ENCODE measurements at places on chromosomes 3 and 15.

DNA sequence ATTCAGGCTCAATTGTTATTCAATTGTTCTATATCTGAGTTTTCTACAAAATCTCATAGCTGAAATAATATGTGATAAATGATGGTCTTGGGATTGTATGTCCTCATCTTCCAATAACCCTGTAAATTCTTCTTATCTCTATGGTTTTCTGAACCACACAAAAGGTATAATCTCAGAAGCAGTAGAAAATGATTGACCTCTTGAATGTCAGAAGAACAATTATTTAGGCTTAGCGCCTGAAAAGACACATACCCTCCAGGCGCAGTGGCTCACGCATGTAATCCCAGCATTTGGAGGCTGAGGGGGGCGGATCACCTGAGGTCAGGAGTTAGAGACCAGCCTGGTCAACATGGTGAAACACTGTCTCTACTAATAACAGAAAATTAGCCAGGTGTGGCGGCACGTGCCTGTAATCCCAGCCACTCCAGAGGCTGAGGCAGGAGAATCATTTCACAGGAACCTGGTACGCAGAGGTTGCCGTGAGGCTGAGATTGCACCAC, 288.0 kb upstream of the TBC1D5 start:
- no peak for DNase-seq

DNA sequence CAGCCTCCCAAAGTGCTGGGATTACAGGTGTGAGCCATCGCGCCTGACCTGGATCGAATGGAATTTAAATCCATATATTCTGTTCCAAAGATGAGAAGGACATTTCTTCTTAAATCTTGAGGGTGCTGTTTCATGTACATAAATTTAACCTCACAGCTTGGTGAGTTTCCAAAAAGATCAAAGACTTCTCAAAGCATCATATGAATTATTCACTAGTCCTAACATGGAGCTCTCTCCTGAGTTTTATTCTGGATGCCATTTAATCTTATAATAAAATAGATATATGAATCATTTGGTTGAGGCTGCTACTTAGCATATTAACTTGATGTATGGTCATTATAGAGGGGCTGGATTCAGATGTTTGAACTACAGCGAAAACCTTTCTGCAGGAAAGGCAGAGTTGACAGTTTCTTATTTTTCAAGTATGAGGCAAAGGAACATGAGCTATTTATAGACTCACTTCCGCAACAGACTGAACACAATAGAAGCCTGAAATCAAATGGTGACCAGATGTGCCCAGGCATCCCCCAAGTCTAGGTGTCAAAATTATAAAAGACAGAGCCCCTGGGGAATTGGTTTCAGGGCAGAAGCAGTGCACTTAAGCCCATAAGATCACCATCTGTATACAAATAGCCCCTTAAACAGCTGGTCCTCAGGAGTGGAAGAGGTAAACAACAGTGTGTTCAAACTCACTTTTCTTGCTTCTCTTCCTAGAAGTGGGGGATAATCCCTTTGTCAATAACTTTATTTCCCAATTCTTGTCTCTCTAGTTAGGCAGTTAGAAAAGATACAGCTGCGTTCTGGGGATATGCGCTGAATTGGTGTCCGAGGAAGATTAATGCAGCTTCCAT, 29.7 kb downstream of the STARD9 start:
- no peak for DNase-seq

DNA sequence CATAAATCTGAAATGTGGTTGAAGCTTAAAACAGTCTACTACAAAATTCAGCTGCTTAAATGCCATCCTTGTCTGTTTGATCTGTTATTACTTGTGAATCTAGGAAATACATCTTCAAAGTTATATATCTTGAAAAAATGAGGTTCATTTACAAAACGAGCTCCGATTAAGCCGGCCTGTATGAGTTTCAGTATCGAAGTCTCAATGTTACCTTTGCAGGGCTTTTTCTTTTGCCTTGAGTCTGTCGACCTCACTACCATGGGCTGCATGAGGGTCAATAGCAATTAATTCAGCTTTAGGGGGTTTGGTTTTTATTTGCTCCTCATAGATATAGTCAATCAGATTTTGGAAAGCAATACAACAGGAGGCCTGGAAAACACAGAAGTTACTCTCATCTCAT, 23.2 kb downstream of the ERICH6 start:
- no peak for DNase-seq

DNA sequence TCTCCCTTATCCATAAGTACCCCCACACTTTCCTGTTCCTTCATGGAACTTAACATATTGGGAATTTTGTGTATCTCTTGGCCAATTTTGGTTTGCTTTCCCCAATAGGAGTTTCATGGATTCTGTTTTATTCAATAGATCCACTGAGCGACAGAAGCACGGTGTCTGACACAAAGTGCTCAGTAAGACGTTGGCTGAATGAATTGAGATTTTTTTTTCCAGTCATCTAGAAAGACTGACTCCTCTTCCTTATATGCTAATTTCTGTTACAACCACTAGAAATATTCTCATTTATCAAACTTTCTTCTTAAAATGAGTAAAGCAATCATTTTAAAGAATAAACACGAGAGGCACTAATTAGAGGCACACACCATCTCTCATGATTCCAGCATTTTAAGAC, 48.1 kb downstream of the UBP1 start:
- DNase-seq, result no peak

- DNase-seq, result no peak
These were observed 313.4 kb upstream of the RASGRP1 start for GRCh38 chr15:38878026-38878425.

DNA sequence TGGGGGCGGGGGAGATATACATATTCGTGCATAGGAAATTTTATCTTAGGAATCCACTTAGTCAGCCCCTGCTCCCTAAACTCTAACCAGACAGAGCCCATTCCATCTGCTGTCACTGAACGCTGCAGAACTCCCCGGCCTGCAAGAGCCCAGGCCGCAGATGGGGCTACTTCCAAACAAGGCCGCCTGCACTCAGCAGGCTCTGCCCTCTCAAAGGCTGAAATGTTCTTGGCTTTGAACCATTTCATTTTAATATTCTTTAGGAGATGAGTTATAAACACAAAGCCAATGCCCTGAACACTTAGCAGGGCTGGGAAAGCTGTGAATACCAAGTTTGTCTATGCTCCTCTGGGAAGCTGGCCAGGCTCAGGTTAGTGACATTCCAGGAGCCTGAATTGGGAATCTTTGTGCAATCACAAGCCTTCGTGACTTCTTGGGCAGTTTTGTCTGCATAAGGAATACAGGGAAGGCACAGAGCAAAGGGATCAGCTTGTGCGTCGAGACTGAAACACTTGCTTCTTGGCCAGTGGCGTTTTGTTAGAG, 65.0 kb downstream of the SYNM start:
- no peak for DNase-seq

GRCh38 chr3:11465744-11466616, 177.7 kb downstream of the VGLL4 start:
- no peak for DNase-seq

DNA sequence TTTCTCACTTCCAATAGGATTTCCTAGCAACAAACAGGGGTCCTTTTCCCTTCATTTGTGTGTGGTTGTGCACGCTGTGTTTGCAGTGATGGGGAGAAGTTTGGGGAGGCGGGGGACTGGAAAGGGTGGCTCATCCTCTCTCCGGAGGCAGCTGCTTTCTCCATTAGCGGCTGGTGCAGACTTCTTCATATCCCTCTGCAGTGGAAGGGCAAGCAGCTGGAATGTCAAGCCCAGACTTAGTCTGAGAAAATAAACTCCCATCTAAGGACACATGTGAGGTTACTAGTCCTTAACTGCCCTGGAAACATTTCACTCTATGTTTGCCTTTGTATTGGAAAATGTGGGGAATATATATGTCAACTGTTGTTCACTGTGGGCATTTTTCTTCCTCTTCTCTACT, 467.0 kb upstream of the RASGRP1 start:
- DNase-seq, result no peak

GRCh38 chr15:57255751-57256341, 120.5 kb upstream of the CGNL1 start:
- DNase-seq, result no peak

DNA sequence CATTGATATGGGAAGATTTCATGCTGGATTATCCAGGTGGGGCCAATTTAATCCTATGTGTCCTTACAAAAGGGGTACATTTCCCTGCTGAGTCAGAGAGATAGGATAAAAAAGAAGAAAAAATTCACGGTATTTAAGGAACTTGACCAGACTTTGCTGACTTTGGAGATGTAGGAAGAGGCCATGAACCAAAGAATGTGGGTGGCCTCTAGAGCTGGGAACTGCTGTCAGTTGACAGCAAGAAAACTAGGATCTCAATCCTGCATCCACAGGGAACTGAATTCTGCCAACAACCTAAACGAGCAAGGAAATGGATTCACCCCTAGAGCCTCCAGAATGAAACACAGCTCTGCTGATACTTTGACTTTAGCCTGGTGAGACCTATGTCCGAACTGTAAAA, 148.1 kb upstream of the SLC24A5 start:
- no peak for DNase-seq

GRCh38 chr3:126916546-126916945, 66.4 kb upstream of the PLXNA1 start:
- no peak for DNase-seq

- no peak for DNase-seq
These were observed 337.7 kb downstream of the SLC9A9 start for GRCh38 chr3:143510601-143511000.

- DNase-seq, result no peak
These were observed 265.9 kb downstream of the SHQ1 start for GRCh38 chr3:72582211-72582878.

DNA sequence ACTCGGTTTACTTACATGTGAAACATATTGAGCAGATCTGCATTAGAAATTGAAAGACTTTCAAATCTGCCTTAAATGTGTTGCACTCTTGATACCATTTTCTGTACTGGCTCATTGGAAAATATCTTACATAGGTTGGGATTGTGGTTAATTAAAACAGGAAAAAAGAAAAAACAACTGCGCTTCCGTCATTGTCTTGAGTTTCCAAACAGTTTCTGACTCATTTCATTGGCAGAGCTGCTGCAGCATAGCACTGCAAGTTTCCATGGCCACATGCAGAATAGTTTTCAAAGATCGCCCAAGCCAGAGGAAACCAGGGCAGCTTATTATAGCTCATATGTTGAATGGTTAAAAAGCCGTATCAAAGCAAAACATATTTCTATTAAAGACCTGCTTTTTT, 446.6 kb upstream of the BCHE start:
- peak; percentile 86 for DNase-seq

DNA sequence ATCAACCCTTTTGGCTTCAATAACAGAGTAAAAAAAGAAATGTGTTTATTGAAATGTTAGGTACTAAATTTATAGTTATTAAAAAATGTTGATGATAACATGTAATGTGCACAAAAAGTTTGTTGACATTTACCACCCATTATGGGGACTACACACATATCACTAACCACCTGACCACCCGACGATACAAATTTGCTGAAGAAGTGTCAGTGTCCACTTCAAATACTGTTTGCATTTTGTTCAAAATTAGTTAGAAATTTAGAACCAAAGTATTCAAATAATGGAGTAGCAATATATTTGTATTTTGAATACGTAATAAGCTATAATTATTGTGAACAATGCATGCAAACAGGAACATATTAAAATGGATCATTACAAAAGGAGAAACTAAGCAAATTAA, 54.4 kb downstream of the KCNH8 start:
- no peak for DNase-seq

DNA sequence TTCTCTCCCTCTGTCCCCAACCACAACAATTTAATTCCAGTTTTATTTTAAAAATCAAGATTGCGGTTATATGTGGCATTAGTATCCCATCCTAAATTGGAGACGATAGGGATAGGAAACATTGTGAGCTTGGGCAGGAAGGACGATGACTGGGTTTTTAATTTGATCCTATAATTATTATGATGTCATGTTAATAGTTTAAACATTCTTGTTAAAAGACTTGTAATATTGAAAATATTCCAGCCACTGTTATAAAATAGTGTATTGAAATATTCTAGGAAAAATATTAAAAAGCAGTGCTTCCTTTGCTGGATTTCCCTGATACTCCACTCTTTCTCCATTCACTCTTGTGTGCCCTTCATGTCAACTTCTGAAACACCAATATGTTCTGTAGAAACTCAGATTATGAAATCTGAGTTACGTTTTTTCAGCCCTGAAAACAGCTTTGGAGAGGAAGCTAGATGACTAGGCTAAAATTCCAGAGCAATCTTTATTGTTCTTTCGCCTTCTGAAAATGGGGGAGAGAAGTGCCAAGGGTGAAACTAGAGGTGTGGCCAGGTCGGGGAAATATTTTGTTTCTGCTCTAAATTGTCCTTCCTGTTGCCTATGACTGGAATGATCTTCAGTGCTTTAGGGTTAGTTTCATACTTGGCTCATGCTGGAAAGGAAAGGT, 46.1 kb upstream of the MAP3K13 start:
- DNase-seq, result peak; percentile 68

DNA sequence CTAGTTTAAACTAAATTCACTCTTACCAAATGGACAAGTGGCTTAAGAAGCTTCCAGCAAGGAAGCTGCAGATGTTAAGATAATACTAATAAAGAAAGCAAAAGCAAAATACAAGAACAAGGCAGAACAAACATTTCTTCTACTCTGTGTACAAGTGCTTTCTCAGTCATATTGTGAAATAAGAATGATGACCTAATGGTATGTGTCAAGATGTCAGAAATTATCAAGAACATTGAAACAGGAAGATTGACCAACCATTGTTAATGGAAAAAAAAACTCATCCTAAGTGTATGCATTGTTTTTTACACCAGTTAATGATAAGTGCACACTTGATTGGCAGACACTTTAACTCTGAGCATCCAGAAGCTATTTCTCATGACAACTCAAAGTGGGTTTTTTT, 65.4 kb upstream of the P2RY1 start:
- no peak for DNase-seq

- DNase-seq, result no peak
These were observed 113.1 kb downstream of the CHCHD6 start for GRCh38 chr3:126816986-126817777.

- DNase-seq, result no peak
These were observed at the start of gene SIDT1 for GRCh38 chr3:113531826-113532697. Gene SIDT1 (plus strand): TSS chr3:113532555. CDS start chr3:113533022, 467 bp downstream.

DNA sequence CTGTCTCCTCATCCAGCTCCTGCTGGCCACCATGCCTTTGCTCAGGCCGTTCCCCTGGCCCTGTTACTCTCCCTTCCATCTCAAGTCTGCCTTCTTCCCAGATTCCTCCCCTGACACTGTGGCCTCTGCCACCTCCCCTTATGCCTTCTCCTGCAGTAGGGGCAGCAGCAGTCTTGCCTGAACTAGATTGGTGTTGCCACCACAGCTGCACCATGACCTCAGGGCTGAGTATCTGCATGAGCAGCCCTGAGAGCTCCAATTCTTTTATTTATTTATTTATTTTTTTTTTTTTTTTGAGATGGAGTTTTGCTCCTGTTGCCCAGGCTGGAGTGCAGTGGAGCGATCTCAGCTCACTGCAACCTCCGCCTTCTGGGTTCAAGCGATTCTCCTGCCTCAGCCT, 13.8 kb upstream of the CAMP start:
- DNase-seq, result no peak
